Mesangial cell (primary cell): ENCODE measurements at places on chromosomes 7 and 10. TPM values are rescaled to one million over a fixed set of nuclear protein-coding genes. Genes with fewer than 3 reads are reported as not detected.

PIP gene
- not detected in 2 replicates for total RNA-seq

CC2D2B gene
- total RNA-seq: 0.25 TPM in 1 of 2 replicates, not detected in the other

EN2 gene
- total RNA-seq: not detected in 2 replicates

ACSM6 gene
- total RNA-seq: not detected in 2 replicates

DIP2C gene
- 10.9 and 32.2 TPM in 2 replicates for total RNA-seq

DNAJC2 gene
- total RNA-seq: 6.5 and 9.3 TPM in 2 replicates
